Mononuclear cell (primary cell): ENCODE measurements at places on chromosomes 11 and 22. TPM values are rescaled to one million over a fixed set of nuclear protein-coding genes. Genes with fewer than 3 reads are reported as not detected.

Gene CALCA
- not detected for total RNA-seq

Gene OR5A1
- under 0.01 TPM for total RNA-seq

Gene MMP8
- total RNA-seq: 0.10 TPM

Gene DNAJC4
- 13.1 TPM for total RNA-seq

Gene SAA4
- not detected for total RNA-seq

Gene SHISAL1
- not detected for total RNA-seq

Gene CAVIN3
- 1.8 TPM for total RNA-seq

Gene TCN2
- total RNA-seq: 8.7 TPM

Gene LARGE2
- total RNA-seq: 0.94 TPM

Gene TNNI2
- 8.6 TPM for total RNA-seq

Gene PRSS23
- 8.3 TPM for total RNA-seq

Gene VSIG2
- total RNA-seq: 0.42 TPM

Gene CCDC87
- 0.21 TPM for total RNA-seq

Gene PDE2A
- 3.7 TPM for total RNA-seq

Gene MMP1
- total RNA-seq: 0.52 TPM

Gene OR51F2
- total RNA-seq: not detected

Gene OR4A16
- total RNA-seq: not detected
